ENCODE measurements at places on chromosomes 7 and 10.

DNA sequence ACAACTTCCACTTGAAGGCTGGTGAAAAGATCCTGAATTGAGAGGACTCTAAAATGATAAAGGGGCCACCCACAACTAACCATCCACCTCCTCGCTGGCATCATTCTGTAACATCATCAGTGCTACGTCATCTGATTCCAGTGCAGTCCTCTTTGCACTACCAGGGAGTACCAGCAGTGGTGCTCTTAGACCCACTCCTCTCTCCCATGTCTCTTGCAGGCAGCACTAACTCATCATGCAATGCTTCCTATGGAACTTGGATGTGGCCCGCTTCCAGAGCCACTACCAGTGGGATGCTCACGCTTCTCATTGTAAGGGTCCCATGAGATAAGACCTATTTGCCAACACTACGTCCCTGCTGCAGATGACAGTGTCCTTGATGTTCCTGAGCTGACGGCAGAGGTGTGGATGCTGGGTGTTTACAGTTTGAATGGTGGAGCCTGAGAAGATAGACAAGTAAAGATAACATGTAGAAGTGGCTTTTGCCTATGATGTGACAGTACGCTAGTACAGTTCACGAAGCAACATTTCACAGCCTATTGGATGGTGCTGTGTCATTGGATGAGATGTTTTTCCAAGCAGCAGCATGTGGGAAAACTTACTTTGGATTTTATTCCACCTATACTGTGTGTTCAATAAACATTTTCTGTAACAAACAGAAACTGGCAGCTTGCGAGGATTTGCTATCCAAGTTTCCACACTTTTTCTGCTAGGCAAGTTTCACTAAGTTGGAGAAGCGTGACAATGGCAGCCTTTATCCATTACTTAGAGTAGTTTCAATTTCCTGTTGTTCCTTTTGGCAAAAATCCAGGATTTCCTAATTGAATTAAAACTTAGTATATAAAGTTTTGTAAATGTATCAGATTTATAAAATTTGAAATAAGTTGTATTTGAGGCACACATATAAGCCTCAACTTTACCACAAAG lies 35.8 kb upstream of the COBL start:
- DNase-seq = no peak

DNA sequence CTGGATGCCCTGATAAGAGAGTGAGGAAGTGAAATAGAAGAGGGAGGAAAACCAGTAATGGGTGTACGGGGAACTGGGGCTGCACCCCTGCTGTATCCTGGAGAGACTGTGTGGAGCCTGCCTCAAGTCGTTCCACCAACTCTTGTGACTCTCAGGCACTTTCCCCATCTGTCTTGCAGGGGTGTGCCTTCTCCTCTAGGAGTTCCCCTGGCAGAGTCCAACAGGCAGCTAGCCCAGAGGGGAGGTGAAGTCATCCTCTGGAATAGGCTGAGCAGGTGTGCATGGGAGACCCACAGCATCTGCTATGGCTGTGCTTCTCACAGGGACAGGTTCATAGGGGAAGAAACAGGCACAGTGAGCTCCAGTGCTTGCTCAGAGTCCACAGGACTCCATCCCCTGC lies 46.8 kb downstream of the WIPF3 start:
- DNase-seq = no peak

DNA sequence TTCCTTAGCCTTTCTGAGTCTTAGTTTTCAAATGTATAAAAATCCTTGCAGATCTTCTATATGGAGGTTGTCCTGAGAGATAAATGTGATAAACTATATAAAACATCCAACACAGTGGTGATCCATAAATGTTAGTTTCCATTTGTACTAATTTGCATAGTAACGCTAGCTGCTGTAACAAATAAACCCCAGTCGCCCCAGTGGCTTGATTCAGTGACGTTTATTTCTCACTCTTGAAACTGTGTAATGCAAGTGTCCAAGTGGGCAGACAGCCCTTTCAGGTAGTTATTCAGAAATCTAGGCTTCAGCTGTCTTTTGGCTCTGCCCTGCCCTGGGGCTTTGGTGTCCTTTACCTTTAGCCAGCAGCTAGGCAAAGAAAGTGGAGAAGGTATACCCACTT lies 106.3 kb downstream of the VTI1A start:
- DNase-seq = no peak

DNA sequence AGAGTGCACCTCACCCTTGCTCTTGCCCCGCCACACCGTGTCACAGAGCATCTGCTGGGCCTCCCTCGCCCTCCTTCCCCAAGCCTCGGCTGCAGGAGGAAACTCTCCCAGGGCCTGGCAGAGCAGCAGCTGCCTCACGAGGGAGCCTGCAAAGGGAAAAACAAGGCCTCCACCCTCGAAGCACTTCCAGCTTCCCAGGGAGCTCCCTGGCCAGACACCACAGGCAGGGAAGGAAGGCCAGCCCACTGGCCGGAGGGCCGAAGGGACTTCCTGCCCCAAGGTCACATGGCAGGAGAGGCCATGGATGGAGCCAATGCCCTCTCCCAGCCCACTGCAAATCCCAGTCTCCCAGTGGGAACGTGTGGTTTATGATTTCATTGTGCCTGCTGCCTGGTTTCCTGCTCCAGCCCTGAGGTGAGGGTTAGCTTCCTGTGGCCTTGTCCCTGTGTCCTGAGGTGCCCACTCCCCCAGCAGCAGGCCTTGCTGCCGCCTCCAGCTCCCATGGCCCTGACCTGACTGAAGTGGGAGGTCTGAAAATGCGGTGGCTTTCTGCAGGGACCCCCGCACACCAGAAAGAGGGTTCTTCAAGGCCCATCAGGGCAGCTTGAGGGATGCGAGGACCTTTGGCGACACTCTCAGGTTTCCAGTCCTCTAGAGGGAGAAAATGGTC lies 100.5 kb upstream of the PPIF start:
- no peak for DNase-seq

GRCh38 chr10:9427209-9427608 lies 1372.7 kb downstream of the GATA3 start:
- no peak for DNase-seq

- no peak for DNase-seq
Measured at GRCh38 chr7:69208276-69208675, 390.0 kb upstream of the AUTS2 start.

- DNase-seq = peak; percentile 10
Measured at GRCh38 chr10:105063796-105064195, 422.7 kb downstream of the SORCS3 start.

DNA sequence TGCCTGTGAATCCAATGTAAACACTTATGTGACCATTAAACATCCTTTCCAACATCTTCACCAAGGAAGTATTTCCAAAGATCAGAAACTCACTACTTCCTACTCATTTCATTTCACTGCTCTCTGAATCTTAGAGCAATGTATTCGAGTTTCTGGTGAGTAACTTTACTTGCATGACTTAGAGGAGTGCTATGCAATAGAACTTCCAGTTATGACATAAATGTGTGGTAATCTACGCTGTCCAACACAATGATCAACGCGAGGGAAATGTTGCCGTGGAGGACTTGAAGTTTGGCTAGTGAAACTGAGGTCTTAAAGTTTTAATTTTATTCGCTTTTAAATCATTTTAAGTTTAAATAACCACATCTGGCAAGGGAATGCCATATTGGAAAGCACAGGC lies 1326.3 kb downstream of the XPNPEP1 start:
- DNase-seq = no peak

DNA sequence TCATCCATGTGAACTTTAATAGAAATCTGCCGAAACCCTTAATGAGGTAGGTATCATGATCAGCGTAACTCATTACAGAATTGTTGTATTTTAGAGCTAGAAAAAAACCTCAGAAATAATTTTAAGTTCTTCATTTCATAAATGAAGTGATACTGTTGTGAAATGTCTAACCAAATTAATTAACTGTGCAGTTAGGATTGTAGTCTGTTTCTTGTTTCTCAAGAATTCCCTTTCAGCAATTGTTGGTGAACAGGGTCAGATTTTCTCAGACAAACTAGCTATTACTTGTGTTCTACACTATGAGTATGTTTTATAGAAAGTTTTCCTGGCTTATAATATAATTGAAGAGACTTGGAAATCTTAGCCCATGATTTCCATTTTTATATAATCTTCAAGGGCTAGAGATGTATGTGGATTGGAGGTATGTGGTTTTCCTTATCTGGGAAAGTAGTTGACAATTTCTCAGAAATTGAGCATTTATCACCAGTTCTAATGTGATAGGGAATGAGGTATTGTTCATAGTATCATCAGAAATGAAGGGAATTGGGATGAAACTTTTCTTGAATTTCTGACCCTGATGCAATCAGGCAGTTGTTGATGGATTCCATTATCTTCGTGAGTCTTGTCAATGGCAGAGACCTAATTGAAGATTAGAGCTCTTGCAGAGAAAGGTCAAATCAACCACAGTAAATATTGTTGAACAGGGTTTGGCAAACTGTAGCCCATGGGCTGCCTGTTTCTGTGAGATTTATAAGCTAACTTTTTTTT lies 55.0 kb downstream of the ST7 start:
- no peak for DNase-seq

DNA sequence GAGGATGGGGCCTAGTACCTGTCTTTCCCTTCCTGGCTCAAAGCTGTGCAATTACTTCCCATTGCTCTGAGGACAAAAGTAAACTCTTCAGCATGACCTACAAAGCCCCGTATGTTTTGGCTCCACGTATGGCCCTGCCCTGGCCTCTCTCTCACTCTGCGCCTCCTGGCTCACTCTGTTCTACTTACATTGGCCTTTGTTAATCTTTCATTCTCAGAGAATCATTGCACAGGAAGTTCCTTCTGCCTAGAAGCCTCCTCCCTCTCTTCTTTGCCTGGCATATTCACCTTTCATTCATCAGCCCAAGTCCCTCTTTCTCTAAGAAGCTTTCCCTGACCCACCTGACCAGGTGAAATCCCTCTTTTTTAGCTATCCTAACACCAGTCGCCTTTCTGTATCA lies 23.9 kb downstream of the LIPM start:
- no peak for DNase-seq

GRCh38 chr10:80484676-80485075 lies 30.6 kb downstream of the TSPAN14 start:
- no peak for DNase-seq

All from GM19239 (cell line).